ENCODE measurements at places on chromosomes 16 and 17.

DNA sequence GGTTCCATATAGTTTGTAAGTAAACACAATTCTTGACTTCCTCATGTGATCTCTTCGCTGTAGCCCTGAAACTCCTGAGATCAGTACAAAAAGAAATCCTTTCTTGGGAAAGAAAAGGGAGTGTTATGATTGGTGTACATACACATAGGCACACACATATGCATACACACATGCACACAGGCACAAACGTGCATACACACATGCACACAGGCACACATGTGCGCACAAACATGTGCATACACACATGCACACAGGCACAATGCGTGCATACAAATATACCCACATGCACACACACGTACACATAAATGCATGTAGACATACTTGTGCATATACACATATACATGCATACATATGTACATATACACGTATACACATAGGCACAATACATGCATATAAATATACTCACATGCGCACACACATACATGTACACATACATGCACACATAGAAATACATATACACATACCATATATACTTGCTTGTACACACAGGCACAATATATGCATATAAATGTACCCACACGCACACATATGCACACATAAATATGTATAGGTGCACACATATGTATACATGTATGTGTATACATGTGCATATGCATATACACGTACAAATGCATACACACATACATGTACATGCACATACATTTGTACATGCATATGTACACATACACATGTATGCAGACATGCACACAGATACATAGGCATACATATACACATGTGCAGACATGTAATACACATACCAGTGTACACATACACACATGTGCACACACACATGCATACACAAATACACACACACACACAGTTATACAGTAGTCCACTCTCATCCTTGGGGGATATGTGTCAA is 26.4 kb downstream of the CMIP start:
- no peak for DNase-seq

DNA sequence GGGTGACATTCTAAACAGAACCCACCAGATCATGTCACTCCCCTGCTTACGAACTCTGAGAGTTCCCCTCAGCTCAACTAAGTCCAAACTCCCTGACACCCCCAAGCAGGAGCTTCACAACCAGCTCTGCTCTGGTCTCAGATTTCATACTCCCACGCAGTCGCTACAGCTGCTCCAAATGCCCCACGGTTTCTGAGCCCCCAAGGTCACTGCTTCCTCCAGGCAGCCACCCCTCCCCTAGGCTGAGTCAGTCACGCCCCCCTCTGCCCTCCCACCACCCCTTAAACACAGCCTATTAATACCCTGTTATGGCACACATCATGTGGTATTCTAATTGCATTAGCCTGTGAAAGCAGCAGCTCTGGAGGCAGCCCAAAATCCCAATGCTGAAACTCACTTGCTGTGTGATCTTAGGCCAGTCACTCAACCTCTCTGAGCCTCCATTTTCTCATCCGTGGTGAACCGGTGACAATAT is 51.5 kb downstream of the GSG1L start:
- DNase-seq: no peak

GRCh38 chr17:75550139-75550465 is 24.6 kb downstream of the LLGL2 start:
- no peak for DNase-seq

GRCh38 chr16:85152414-85153030 is 40.2 kb upstream of the CIBAR2 start:
- DNase-seq: no peak

DNA sequence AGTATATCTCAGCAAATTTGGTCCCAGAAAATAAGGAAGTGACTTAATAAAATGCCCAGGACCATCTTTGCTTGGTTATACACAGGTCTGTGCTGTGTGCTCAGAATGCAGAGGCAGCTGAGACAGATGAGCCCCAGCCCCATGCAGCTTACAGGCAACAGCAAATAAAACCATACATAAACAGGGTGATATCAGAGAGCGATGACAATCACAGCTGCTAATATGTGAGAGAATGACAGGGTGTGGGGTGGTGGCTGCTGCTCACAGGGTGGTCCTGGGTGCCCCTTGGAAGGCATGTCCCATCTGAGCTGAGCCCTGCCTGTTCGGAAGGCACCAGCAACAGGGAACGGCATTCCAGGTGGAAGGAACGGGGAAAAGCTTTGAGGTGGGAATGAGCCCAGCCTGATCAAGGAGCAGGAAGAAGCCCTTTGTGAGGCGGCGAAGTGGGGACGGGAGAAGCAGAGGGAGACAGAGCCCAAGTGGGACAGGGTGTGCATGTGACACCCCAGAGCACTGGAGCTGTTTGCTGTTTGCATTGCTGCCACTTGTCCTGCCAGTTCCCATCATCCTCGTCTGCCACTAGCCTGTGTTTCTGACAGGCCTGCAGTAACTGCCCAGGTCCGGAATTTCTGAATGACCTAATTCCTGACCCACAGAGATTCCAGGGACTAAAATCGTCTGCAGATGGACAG is 150.5 kb downstream of the KATNIP start:
- no peak for DNase-seq

DNA sequence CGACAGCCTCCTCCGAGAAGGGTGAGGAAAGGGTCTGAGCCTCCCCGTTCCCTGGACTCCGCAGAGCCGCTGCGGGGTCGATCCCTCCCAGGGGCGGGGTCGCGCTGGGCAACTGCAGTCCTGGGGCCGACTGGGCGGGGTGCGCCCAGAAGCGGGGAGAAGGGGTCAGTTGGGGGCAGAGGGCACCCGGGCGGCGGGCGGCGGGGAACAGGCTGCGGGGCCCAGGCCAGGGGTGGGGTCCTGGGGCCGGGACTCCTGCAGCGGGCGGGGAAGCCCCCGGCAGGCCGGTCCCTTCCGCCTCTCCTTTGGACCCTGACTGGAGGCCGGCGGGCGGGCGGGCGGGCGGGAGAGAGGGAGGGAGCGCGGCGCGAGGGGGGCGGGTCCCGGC is 352 bp downstream of the GGNBP2 start:
- no peak for DNase-seq

DNA sequence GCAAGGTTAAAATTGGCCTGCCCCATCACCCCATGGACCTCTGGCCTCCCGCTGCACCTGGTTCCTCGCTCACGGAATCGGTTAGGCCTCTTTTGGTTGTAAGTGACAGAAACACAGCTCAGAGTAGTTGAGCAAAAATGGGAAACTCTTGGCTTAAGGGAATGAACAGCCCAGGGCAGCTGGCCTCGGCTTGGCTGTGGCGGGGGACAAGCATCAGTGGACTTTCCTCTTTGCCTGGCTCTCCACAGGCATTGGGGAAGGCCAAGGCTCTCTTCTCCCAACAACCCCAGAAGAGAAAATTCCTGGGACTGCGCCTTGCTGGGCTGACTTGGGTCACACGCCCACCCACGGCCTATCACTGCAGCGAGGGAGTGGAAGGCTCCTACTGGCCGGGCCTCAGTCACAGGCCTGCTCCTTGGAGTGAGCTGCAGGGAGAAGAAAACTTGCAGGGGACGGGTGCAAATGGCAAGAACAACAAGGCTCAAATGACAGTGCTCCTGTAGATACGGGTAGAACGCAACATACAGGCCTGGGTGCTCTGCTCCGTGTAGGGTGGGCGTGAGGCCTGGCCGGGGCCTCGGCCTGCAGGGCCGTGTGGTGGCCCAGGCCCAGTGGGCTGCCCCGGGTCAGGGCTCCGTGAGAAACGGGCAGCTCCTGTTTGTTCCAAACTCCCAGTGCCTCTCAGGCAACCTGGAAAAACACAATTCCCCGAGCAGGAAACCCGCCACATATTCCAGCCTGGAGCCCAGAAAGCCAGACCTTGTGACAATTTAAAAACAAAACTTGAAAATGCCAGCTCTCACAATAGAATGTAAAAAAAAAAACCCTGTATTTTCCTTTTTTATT is 25.0 kb upstream of the ATP2A3 start:
- no peak for DNase-seq

- DNase-seq: no peak
Observed at GRCh38 chr17:1108478-1108764, 71.4 kb downstream of the ABR start.

GRCh38 chr17:27329146-27329805 is 35.4 kb downstream of the WSB1 start:
- no peak for DNase-seq

- DNase-seq: no peak
Observed at GRCh38 chr16:85716022-85716679, 27.4 kb upstream of the GINS2 start.

DNA sequence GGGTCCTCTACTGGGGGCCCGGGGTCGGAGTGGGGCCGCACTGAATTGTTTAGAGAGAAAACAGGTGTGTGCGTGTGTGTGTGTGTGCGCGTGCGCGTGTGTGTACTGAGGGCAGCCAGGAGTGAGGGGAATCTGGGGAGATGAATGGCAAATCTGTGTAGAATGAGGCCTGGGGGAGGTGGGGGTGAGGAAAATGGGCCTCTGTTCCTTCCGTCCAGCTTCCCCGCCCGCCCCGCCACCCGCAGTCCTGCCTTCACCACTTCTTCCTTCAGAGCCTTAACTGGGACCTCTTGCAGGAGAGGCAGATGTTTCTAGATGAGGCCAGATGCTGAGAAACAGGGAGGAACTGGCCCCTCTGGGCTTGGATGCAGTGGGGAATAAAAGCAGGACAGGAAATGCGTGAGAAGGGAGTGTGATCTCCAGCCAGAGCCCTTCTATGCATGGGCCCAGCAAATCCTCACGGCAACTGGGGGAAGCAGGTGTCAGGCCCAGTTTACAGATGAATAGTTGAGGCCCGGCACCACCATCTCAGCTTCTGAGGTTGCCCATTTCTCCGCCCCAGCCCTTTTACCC is 29.7 kb upstream of the NGFR start:
- no peak for DNase-seq

GRCh38 chr16:78520470-78520869 is 421.0 kb downstream of the WWOX start:
- no peak for DNase-seq
